ENCODE measurements at places on chromosomes 11 and 22. TPM values are rescaled to one million over a fixed set of nuclear protein-coding genes. Genes with fewer than 3 reads are reported as not detected.
A peak's percentile ranks its signal among the peaks of the same experiment; 100 is the strongest.

DNA sequence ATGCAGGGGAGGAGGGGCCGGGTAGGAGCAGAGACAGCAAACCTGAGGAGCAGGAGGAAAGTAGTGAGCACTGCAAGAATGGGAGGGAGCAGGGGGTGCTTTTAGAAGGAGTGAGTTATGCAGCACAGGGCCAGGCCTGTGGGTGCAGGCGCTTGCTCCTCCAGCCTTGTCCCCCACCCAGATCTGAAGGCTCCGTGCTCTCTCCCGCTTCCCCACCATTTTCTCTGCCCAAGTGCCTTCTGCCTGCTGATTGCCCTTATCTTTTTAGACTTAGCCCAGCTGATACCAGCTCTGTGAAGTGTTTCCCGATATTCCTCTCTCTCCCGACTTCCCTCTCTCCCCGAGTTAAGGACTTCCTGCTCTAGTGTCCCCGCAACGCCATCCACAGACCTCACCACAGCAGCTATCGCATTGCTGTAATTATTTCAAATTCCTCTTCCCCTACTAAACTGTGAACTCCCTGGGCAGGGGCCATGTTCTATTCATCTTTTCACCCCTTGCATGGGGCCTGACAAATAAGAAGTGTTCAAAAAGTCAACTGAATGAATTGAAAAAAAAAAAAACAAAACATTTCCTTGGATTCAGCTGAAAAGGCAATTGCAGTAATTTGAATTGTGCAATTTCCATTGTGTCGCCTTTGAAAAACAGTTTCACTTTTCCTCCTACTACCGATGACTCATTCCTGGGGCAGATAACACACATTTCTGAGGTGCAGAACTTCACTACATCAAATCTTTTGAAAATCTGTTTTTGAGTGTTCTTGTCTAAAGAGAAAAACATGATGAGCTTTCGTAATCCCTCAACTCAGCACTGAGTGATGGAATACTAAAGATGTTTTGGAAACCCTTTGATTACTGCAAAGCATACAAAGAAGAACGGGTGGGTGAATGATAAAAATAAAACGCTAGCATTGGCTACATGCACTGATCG lies 69.7 kb upstream of the BMAL1 start:
- DNase-seq: peak; percentile 63

DNA sequence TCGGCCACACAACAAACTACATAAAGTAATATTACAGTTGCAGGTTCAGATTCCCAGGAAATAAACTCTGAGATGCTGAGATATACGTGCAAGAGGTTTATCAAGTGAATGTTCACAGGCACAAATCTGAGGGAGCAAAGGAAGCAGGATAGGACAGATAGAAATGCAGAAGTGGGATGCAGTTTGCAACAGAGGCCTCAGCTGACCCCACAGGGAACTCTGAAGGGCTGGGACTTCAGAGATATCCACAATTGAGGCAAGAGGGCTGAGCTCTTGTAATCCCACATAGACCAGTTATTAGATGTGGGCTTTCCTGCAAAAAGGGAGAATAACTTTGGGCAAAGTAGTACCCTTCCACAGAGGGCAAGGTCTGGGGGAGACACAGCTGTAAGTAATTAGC lies 25.4 kb upstream of the ARHGAP20 start:
- DNase-seq: no peak

DNA sequence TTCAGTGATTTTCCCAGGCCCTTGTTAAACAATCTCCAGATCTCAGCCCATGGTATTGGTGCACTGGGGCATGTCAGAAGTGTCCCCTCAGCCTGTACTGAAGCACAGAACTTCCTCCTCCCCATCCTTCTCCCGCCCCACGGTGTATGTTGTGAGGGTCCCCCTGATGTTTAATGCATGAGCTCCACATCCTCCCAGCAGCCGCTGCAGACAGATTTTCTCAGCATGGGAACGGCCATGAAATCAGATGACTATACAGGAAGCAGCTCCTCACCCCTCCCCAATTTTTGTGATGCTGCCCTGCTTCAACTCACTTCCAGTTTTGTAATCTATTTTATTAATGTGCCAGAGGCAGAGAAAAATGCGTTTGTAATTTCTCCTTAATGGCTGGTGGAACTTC lies 406.0 kb downstream of the MIAT start:
- DNase-seq: no peak

DNA sequence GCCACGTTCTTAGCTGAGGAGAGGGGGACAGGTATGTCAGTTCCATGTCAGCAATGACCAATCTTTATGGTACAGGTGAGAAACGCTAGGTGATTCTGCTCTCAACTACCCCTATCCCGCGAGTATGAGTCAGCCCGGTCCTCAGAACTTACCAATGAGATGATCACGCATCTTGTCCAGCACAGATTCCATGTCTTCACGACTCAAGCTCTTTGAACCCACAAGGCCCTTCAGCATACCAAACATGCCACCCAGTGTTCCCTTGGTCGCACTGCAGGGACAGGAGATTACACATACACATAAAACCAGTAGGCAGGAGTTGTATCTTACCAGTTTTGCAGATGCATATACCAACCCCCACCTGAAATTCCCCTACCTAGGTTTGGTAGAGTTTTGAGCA lies 2.9 kb downstream of the SRPRA start:
- DNase-seq: no peak

DNA sequence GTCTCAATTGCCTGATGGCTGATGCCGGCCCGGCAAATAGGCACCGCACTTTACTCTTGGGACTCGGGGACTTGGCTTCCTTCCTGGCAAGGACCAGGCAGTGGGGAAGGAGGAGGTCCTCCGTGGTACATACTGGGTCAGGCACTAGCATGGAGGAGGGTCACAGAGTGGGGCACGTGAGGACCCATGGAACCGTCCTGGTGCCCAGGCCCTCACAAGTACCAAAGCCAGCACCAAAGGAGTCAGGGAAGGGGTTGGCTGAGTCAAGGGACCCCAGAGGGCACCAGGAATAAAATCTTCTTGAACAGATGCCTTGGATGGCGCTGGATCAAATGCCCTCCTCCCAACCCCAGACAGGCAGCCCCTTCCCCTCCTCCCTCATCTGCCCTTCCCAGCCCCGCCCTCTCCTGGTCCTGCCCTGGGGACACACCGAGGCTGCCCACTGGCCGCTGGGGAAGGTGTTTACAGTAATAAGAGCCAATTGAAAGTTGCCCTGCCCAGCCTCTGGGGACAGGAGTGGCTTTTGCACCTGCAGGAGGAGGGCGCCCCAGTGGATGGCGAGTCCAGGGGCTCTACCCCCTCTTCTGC lies 5.6 kb upstream of the CARNS1 start:
- no peak for DNase-seq

DNA sequence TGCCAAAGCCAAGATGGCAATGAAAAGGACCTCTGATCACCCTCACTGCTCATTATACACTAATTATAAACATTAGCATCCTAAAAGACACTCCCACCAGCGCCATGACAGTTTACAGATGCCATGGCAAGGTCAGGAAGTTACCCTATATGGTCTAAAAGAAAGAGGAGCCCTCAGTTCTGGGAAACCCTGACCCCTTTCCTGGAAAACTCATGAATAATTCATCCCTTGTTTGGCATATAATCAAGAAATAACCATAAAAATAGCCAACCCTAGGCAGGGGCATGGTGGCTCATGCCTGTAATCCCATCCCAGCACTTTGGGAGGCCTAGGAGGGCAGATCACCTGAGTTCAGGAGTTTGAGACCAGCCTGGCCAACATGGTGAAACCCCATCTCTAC lies 12.7 kb upstream of the CAPN5 start:
- no peak for DNase-seq

DNA sequence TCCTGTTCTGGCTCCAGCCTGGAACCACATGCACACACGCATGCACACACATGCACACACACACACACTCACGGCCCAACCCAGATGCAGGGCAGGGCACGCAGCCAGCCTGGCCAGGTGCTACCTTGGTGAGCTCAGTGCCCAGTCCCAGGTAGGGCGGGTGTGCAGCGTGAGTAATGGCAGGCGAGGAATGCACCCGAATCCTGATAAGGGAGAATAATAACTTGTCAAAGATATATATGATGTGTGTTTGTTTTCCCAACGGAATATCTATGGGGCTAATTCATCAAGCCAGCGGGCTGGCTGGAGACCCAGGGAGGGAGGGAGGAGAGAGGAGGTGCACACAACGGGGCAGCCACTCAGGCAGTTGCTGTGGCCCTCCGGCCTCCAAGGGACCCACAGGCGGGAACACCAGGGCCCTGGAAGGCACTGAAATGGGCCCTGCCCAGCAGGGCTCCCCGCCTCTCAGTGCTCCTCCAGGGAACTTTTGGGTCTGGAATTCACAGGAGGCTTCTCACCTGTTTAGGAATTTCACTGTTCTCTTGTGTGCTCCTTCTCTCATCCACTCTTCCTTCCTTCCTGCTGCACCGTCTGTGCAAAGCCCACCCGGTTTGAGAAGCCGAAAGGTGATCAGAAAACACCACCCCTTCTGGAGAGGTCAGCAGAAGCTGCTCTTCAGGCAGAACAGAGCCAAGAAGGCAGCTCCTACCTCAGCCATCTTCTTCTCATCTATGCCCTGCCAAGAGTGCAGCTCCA lies 79.0 kb downstream of the BUD13 start:
- peak; percentile 18 for DNase-seq

GRCh38 chr11:102521121-102521520 lies 9.4 kb downstream of the MMP7 start:
- DNase-seq: no peak

DNA sequence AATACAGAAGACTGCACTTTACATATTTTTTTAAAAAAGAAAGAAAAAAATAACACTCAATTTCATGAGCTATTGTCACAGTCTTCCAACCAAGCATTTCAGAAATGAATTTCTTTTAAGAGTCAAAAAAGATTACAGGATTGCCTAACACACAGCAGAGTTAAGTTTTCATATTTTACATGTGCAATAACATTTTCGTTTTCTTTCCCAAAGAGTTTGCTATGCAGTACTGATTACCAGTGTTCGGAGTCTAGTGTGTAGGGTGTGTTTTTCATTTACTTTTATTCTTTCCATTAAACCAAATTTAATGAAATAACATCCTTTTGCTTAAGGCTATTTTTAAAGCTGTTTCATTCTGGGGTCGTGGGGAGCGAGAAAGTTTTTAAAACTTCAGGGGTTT lies 53.2 kb downstream of the MN1 start:
- DNase-seq: no peak

The NRXN2 gene
- total RNA-seq: 1.4 TPM

The OR51B2 gene
- not detected for total RNA-seq

Data from right atrium auricular region (tissue), 2 donors.